ENCODE measurements at places on chromosomes 6 and 20.

GRCh38 chr6:5946181-5946580 is 60.5 kb downstream of the NRN1 start:
- DNase-seq: no peak

DNA sequence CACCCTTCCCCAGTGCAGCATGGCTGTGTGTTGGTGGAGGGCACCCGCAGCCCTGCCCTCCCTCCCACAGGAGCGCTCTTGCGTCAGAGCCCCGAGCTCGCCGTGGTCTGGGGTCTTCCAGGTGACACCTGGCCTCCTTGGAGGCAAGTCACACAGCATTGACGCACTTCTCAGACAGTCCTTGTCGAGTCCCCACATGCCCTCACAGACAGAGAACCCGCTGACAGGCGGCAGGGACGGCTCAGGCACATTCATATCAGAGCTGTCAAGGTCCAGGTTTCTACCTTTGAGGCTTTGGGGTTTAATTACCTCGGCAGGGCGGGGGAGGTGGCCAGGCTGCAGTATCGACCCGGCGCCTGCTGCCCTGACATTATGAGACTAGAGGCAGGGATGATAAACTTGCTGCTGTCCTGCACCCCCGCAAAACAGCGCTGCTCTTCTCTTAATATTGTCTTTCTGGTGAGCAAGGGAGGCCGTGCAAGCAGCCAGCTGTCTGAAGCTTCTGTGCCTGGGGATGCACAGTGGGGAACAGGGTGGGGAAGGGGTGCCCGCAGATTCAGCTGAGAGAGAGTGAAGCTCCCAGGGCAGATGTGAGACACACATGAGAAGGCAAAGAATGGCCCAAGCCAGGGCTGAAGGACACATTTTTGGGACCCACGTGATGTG is 4.7 kb downstream of the NPEPL1 start:
- no peak for DNase-seq

- no peak for DNase-seq
Observed at GRCh38 chr20:49624317-49624716, 56.4 kb upstream of the PTGIS start.

DNA sequence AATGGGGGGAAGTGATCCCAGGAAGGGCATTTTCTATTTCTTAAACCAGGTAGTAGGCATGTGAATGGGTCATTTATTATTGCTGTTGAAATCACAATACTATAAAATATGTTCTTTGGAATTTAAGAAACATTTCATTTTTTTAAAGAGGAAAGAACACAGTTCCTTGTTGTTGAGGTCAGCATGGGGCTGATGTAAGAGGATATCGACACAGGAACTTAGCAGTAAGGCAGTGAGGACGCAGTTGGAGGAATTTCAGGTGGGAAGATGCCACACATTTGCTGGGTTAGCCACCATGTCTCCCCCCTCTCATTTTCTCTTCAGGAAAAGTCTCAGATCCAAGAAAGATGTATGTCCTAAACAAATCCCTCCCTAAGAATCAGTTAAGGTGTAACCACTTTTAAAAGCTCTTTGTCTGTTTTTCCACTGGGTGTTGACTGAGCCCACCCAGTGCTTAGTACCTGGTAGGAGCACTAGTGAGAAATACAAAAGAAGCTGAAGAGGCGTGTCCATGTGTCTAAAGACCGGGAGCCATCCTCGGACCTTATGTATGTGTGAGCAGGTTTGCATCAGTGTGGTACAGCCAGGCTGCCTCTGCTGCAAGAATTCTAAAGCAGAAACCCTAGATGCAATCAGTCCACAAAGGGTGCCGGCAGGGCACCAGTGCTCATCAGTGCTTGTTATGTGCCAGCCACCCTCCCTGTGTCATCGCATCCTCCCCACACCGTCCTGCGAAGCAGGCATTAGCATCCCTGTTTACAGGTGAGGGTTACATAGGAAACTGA is 98.9 kb downstream of the TCP11 start:
- DNase-seq: no peak

GRCh38 chr6:139858429-139858828 is 484.0 kb upstream of the CITED2 start:
- DNase-seq: no peak

DNA sequence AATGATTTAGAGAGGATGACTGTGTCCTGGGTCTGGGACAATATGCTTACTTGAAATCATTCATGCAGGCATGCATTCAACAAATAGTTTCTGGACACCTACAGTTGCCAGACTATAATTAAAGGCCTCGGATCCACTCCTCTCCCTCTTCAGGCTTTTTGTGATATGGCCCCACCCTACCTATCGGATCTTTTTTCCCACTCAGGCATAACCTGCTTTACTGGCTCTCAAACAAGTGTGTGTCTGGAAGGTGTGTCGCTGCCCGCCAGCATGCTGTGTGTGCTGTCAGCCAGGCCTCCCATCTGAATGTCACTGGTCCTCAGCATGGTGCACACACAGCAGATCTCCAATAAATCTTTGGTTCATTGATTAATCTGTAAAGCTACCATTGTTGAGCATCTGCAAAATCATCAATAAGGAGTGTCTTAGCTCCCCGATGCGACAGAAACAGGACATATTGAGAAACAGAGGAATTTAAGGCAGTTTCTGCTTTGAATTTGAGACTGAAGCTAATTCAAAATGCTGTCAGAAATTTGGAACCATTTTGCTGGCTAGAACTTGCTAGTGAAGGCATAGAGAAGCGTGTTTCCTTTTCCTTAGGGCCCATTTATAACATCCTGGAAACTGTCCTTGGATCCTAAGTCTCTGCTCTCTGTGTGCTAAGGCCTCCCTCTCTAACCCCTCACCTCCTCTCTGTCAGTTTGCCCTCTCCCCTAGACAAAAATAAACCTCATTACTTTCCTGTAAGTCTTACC is 23.5 kb upstream of the CCN6 start:
- peak; percentile 55 for DNase-seq

GRCh38 chr20:688809-689212 is 13.2 kb upstream of the SCRT2 start:
- DNase-seq: no peak

- DNase-seq: no peak
Observed at GRCh38 chr6:136149311-136149710, 100.8 kb downstream of the MTFR2 start.

- no peak for DNase-seq
Observed at GRCh38 chr6:113065611-113066010, 718.5 kb downstream of the RFPL4B start.

DNA sequence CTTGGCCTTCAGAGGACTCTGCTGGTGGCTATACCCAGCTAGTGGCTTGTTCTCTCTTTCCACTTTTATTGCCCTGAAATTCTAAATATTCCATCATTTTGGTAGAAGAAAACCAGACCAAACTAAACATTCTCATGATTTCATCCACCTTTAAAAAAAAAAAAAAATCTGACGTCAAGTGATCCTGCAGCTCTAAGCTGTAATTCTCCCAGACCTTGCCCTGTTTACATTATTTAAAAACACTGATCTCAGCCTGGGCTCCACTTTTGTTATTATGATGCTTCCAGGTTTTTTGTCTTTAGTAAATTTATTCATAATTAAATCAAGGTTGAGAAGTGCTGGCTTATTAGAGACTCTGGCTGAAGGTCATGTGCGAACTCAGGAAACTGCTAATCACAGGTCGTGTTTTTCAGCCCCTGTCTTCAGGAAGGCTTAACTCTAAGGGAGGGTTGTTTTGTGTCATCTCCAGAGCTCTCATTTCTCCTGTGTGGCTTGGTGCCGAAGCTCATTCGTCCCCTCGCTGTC is 114.4 kb downstream of the MTHFD1L start:
- no peak for DNase-seq

DNA sequence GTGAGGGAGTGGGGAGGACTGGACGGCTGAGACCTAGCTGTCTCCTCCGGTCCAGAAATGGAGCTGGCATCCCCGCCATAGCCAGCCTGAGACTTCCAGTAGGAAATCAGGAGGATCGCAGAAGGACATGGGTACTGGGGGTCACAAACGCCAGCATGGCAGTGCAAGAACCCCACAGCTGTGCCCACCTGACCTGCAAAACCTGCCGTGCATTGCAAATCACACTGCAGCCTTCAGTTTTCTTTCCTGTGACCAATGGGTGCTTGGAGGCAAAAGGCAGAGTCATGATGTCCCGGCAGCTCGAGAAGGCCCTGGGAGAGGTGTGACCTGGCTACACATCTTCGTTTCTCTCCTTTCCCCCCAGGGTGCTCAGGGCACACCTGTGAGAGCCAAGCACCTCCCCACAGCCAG is 23.3 kb upstream of the PHACTR3 start:
- DNase-seq: no peak

DNA sequence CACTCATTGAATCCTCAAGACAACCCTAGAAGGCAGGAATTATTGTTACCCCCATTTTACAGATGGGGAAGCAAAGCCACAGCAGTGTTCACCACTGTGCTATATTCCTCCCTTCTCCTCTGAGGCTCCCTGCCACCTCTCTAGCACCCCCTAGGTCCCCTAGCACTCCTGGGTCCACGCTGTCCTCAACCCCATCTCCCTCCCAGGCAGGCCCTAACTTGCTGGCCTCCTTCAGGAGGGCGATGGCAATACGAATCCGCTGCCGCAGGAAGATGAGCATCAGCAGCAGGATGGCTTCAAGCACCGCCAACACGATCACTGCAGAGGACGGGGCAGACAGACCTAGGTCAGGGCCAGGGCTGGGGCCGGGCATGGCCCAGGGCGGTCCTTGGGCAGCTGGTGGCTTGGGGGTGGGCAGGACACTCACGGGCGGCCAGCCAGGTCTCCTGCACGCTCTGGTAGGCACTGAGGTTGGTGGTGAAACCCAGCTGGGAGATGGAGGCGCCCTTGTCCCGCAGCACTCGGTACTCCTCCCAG is 7.8 kb upstream of the NEU1 start:
- no peak for DNase-seq

- no peak for DNase-seq
Observed at GRCh38 chr6:7241709-7242645, 71.0 kb downstream of the SSR1 start.

- DNase-seq: peak; percentile 65
Observed at GRCh38 chr6:120378582-120379220, 955.6 kb downstream of the TBC1D32 start.

DNA sequence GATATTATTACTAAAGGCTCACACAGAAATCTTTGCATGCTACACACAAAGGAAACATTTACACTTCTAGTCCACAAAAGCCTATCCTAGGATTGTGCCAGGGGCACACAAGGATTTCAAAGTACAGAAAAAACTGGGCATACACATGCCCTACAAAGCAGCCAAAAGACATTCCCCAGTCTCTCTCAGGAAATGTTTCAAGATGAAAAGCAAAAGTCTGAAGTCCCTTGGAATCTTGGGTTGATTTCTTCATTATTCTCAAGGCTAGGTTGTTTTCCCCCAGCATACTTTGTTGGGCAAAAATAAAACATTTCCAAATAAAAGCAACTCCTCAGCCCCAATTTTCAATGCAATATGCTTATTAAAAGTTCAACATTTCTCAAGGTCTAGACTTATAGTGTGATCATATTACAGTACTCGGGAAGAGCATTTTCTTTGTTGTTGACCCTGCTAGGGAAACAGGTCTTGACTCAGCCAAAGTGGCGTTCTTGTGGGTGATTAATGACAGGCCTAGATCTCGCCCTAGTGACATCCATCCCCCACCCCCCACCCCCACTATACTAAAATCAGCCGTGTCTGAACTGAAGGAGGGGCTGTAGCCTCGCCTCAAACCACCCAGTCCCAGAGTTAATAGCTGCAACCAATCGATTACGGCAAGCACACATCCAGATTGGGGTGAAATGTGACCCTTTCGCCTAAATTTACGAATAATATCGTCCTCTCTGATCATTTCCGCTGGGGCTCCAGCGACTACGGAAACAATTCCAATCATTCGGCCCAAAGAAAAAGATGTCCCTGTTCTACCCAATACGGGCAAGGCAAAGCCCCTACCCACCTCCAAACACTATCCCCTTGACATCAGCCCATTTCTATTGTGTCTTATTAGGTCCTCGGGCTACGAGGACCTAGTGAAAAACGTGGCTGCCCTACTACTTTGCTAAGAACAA is 1.4 kb downstream of the AKIRIN2 start:
- peak; percentile 65 for DNase-seq

GRCh38 chr6:7047966-7048365 is 59.8 kb upstream of the RREB1 start:
- DNase-seq: no peak

- no peak for DNase-seq
Observed at GRCh38 chr6:19929312-19929711, 92.1 kb downstream of the ID4 start.

DNA sequence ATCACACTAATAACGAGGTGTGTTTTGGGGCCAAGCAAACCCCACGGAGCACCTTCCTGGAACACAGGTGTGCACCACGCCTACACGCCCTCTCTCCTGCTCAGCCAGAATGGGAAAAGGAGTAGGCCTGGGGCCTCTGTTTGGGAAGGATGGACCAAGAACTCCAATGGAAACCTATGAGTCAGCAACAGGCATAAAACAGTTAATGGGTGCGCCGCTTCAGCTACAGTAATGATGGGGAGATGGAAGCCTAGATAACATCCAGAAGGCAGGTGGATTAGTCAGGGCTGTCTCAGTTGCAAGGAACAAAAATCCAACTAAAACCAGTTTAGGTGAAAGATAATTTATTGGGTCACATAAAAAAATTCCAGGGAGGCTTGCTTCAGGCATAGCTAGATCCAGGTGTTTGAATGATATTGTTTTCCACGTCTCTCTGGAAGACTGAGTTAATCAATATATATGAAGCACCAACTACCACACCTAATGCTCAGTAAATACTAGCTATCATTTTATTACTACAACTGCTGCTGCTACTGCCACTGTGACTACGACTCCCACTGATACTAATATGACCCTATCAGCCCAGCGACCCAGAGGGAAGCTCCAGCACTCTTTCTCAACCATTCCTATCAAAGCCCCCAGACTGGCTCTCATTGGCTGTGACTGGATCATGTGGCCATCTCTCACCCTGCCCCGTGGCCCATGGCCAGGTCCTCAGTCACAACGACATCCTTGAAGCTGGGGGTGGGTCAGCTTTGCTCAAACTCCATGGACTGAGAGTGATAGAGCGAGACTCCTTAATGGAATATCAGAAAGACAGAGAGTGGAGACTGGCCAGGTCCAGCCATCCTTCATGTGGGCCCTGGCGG is 155.2 kb upstream of the PTPN1 start:
- DNase-seq: no peak

DNA sequence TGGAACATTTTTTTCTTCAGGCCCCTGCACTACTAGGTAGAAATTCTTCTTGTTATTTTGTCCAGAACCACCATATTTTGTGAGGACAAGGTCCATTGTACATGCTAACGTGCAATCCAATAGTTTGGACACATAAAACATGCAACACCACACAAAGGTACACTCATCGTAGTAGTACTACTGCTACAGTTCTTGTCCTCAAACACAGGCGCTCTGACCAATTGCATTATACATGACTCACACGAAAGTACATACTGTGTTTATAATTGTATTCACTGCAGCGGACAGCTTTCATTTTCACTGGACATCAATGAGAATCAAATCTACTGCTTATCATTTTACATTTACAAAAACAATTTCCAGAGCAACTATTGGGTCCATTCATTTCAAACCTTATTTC is 15.3 kb upstream of the SMLR1 start:
- no peak for DNase-seq

- no peak for DNase-seq
Observed at GRCh38 chr6:35681298-35681697, 7.4 kb downstream of the FKBP5 start.

Measured in NCI-H1417 (cell line).